Esophagus squamous epithelium (tissue), 5 donors: ENCODE measurements at places on chromosomes 4 and X.

- no peak for DNase-seq
These were observed 37.9 kb upstream of the RAP2C start for GRCh38 chrX:132257116-132257515.

GRCh38 chrX:54825716-54826438, 18.3 kb downstream of the MAGED2 start:
- no peak for DNase-seq

DNA sequence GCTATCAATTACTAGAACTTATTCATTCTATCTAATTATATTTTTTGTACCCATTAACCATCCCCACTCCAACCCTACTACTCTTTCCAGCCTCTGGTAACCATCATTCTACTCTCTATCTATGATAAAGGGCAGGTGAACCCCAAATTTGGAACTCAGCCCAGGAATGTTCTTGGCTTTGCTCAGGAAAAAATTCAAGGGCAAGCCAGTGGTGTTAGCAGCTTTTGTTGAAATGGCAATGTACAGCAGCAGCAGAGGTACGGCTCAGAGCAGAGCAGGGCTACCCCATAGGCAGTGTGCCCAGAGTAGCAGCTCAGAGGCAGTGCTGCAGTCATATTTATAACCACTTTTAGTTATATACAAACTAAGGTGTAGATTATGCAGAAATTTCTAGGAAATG, 138.2 kb downstream of the RNF150 start:
- no peak for DNase-seq

DNA sequence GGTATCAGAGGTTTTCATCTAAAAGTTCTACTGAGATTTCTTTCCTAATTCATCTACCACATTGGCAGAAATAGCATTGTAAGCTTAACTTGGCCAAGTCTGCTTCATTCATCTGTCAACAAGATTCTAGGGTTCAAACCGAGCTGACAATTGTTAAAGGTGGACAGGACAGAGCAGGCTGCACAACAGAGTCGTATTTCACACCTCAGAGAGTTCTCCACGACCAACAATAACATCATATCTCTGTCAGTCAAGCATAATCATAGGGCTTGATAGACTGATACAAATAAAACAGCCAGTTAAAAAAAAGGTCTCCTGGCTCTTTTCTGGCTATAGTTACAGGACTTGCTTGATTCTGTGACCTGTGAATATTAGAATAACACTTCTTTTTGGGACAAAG, 259.2 kb downstream of the COL25A1 start:
- DNase-seq, result no peak

DNA sequence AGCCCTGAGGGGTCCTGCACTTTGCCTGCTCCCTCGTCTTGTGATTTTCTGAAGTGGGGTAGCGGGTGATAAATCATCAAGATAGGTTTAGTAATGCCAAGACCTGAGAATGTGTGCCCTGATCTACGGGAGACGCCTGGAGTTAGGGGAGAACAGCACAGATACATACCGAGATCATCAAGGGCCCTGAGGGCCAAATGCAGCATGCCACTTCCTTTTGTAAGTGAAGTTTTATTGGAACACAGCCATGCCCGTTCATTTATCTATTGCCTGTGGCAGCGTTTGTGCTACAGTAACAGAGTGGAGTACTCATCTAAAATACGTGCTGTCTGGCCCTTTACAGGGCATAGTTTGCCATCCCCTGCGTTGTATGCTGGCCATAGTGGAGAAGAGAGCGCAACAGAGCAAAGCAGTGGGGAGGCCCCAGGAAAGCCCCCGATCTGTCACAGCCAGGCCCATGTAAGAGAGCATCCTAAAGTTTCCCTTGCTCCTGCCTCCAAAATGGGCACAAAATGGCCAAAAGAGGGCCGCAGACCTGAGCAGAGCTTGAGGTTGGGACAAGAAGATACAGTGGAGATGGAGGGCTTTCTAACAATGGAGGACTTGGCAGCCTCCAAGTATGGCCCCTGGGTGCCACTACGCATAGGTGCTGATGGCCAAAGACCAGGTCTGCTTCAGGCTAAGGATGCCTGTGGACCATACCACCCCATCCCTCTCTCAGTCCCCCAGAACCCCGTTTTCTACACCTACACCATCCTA, 167.0 kb downstream of the SMIM20 start:
- no peak for DNase-seq

DNA sequence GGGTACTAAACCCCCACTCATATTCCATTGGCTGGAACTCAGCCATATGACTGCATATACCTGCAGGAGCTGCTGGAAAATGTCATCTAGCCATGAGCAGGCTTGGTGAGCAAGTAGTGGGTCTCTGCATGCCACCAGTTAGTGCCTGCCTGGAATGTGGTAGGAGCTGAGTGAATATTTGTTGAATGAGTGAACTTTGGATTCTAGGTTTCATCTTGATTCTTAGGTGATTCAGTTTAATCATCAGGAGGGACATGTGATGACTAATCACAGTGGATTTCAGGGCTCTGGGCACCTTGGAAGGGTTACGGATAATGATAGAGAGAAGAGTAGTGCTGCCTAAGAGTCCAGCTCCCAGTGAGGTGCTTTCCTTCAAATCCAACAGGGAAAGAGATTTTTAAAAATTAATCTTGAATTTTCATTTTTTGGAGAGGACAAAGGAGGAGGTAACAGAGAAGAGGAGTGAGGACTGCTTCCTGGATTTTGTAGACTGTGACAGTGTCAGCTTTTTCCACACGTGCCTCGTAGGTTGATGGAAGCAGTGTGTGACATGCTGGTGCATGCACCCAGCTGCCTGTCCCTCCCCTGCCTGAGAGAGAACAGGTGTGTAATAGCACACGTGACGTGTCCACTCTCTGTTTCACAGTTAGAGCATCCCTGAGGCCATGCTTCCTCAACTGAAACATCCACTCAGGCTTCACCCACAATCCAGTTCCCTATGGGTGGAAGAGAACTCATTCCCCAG, 30.4 kb downstream of the NHS start:
- DNase-seq, result no peak

DNA sequence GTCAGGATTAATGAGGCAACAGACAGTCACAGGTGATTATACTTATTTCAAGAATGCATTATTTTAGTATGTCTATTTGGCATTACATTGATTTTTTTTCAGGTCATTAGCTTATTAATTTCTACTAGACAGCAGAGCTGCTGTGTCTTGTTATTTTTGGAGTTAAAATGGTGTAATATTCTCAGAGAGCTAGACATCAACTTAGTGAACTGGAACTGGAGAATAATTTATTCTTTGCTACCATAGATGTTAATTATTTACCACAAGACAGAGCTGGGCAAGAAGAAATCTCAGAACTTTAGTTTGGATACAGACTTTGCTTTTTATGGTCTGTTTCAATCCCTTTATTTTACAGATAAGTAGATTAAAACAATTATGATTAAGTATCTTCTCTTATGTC, 10.2 kb upstream of the HPGD start:
- DNase-seq, result no peak

DNA sequence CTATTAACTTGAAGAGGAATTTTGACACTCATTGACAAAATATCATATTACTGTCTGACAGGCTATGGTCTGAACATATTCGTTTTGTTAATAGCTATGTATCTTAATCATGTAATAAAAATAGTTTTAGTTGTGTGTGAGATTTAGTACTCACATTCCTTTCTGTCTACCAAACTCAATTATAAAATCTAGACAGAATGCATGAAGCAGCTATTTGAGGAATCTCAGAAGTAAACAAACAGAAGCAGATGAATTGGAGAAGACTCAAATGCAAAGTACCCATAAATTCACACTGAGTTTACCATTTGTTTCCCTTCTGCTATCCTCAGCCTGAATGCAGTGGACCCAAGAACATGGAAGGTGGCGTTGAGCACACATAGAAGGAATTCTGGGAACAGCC, 841.6 kb upstream of the AADAT start:
- DNase-seq, result no peak

GRCh38 chr4:102348701-102349100, 3.4 kb upstream of the SLC39A8 start:
- no peak for DNase-seq

GRCh38 chr4:147461161-147461560, 19.7 kb upstream of the EDNRA start:
- no peak for DNase-seq

DNA sequence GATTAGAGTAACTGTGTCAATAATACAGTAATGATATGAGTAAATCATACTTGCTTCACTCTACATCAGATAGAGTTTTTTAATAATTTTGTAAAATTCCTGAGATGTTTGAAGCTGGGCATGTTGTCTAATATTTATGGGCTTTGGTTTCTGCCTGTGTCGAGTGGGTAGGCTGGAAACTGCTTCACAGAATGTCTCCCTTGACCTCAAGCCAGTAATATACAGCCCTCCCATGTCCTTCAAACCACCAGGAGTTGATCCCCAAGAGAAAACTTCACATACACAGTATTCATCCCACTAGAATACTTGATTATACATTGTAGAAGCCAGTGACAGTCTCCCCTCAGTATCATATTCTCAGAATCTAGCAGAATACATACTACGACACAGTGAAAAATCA, 284.8 kb upstream of the TENM3 start:
- no peak for DNase-seq

DNA sequence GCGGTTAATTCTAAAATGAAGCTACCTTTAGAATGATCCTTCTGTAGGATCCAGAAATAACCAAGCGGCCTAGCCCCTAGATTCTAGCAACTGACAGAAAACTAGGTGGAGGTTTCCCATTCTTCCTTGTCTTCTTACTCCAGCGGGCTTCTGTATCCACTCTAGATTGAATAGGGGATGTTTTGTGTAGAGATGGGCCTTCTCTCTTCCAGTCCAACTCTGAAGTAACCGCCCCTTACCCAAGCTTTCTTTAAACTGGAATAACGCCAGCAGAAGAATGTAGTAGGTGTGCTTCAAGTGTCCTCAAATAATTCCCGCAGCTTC, 386 bp upstream of the TMEM184C start:
- DNase-seq, result no peak

DNA sequence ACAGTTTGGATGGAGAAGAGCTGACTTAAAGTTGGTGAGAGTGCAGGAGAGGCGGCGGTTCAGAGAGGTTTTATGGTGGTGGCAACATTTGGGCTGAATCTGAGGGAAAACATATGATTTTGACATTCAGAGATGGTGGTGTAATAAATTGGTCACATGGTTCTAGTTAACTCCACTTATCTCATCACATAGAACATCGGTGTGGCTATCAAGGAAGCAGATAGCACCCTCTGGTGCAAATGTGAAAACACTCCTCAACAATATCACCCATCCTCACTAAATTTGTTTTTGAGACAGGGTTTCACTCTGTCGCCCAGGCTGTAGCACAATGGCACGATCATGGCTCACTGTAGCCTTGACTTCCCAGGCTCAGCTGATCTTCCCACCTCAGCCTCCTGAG, 28.8 kb downstream of the SUPT20HL2 start:
- no peak for DNase-seq

DNA sequence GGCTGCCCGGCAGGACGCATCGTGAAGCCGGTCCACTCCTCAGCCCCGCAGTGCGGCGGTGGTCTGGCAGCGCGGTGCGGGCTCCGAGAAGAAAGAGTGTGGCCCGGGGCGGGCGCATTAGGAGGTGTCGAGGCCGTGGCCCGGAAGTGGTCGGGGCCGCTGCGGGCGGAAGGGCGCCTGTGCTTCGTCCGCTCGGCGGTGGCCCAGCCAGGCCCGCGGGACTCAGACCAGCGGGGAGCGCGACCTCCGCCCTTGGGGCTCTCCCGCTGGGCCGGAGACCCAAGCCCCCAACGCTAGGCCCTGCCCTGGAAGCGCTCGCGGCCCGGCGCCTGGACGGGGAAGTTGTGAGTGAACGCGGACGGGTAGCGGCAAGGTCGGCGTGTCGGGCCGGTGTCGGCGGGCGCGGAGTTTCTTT, 60.0 kb downstream of the HS3ST1 start:
- no peak for DNase-seq

GRCh38 chrX:39815631-39816030, 282.1 kb downstream of the BCOR start:
- DNase-seq, result no peak

DNA sequence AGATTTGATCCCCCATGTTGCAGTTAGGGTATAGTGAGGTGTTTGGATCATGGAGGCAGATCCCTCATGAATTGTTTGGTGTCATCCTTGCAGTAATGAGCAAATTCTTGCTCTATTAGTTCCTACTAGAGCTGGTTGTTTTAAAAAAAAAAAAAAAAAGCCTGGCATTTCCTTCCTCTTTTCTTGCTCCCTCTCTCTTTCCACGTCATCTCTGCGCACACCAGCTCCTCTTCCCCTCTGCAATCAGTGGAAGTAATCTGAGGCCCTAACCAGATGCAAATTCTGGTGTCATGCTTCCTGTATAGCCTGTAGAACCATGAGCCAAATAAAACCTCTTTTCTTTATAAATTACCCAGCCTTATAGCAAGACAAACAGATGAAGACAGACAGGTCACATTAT, 24.5 kb downstream of the WDR17 start:
- DNase-seq, result no peak

DNA sequence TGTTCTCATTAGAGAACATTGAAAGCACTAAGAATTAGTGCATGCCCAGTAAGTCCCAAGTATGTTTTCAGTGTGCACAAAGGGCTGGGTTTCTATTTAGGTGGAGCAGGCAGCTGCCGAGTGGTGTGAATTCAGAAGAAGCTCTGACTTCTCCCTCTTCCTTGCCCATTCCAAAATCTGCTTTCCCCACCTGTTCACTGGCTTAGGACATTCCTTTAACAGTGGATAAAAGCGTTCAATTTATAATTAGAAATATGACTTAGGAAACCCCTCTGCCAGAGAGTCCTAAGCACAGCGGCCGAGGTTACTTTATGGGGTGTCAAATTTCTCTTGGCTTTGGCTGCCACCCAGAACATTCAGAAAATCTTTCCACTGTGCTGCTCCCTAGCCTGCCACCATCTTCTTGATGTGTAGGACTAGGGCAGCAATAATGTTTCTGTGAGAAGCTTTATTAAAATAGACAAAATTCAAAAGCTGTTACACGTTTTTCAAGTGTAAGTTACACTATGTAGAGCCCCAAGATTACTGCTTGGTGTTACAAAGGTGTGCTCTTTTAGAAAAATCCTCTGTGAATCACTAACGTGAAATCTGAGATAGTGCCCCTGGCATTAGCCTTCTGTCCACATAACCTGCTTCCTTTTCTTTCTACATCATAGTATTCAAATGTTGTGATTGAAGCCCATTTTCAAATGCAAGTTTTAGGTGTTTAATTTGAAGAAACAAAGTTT, 191.6 kb upstream of the ANKRD50 start:
- no peak for DNase-seq

GRCh38 chr4:2045518-2045951, 13.6 kb upstream of the NAT8L start:
- DNase-seq, result no peak

DNA sequence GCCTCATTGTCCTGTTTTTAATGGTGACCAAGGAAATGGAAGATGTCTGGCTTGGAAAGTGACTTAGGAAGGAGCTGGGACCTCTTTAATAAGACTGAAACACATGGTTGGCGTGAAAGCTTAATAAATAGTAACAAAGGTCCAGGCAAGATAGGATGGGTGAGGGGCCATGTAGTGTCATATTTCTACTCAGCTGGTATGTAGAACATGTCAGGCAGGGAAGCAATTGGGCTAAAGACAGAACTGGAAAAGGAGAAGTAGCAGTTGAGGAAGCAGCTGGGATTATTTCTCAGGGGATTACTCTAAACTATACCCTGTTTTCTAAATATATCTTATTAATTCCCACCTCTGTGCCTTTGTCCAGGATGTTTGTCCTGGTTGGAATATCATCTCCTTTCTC, 18.6 kb downstream of the ITGB1BP2 start:
- DNase-seq, result no peak
